ENCODE measurements at places on chromosomes 2 and 18.

GRCh38 chr2:73223821-73224220, 9.2 kb downstream of the PRADC1 start:
- DNase-seq: no peak

DNA sequence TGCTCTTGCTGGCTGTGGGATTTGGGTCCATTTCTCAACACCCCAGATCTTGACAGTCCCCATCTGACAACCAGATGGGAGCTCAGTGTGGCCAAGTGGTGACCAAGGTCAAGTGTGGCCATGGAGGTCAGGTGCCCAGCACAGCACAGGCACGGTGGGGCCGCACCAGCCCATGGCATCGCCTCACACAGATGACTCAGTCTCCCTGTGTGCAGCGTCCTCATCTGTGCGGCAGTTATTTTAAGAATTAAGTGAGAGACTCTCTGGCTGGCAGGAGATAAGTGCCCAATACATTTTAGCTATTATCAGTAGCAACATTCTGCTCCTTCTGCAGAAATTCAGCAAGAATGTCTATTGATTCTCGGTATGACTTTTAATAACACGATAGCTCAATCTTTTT, 167.2 kb downstream of the DDX1 start:
- no peak for DNase-seq

DNA sequence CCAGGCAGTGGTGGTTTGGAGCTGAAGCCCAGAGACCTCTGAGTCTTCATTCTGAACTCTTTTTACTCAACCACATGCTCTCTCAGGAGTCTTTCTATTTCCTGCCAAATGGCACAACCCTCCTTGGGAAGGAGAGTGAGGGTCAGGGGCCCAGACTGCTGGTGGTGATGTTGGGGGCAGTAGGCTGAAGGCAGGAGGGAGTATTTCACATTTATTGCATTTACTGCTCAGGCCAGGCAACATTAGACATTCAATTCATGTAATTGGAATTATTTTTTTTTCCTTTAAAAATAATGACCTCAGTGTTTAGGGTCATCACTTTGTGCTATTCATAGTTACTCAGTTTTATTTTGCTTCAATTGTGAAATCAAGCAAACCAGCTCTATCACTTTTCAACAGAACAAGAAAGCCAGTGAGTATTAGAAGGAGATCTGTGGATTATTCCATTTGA, 311.3 kb upstream of the NT5C1B start:
- DNase-seq: no peak

- DNase-seq: no peak
Observed at GRCh38 chr18:21134895-21135294, 23.3 kb upstream of the ROCK1 start.

DNA sequence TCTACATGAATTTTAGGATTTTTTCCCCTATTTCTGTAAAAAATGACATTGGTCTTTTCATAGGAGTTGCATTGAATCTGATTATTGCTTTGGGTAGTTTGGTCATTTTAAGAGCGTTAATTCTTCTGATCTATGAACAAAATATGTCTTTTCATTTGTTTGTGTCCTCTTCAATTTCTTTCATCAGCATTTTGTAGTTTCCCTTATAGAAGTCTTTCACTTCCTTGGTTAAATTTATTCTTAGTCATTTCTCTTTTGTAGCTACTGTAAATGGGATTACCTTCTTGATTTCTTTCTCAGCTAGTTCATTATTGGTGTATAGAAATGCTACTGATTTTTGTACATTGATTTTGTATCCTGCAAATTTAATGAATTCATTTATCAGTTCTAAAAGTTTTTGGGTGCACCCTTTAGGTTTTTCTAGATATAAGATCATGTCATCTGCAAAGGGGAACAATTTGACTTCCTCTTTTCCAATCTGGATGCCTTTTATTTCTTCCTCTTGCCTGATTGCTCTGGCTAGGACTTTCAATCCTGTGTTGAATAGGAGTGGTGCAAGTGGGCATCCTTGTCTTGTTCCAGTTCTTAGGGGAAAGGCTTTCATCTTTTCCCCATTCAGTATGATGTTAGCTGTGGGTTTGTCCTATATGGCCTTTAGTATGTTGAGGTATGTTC, 36.6 kb upstream of the AAK1 start:
- DNase-seq: no peak

DNA sequence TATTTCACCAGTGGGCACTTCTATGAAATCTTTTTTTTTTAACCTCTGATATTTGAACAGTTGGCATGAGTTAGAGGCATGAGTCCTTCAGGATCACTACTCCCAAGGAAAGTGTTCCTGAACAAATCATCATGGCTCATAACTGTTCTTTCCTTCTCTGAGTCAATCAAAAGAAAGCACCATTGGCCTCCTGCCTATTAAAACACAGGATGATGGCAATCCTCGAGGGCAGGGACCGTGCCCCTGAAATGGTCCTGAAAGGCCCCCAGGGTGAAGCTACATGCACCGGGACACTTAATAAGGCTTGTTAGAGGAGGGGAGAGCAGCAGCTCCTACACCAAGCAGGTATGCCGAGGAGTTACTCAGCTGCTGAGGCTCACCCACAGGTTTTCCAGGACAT, 43.5 kb downstream of the SLC14A2 start:
- DNase-seq: no peak

DNA sequence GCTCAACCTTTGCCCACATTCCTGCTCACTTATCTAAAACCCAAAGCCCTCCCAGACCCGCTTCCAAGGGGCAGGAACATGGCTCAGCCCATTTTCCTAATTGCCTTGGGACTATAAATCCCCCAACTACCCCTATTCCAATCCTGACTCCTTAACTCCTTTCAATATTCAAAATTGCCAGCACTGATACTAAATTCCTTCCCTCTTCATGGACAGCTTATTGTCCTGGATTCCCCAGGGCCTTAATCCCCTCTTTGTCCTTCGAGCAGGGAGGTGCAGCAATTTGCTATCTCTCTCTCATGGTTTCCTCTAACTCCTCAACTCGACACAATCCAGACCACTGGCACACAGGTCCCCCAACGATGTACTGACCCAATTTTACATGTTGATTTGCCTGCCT, 99.1 kb downstream of the SLC25A12 start:
- no peak for DNase-seq

DNA sequence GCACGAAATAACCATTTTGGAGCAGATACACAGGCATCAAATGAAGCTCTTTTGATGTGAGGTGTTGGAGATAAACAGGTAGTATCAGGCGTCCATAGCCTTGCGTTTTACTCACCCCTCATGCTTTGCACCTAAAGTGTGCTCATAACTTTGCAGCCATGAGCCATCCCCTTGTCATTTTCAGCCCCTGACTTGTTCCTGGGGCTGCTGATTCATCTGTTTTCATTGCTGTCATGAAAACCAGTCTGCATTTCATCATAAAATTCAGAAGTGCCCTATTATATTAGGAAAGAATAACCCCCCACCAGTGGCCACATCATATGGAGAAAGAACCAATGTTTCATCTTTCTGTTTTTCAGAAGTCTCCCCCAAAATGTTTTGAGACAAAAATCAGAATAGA, 329.7 kb upstream of the NRP2 start:
- no peak for DNase-seq
